CD4-positive, alpha-beta T cell (primary cell): ENCODE measurements at places on chromosomes 7 and 10.

- DNase-seq, result no peak
These were observed 22.4 kb downstream of the FGFBP3 start for GRCh38 chr10:91886954-91887271.

DNA sequence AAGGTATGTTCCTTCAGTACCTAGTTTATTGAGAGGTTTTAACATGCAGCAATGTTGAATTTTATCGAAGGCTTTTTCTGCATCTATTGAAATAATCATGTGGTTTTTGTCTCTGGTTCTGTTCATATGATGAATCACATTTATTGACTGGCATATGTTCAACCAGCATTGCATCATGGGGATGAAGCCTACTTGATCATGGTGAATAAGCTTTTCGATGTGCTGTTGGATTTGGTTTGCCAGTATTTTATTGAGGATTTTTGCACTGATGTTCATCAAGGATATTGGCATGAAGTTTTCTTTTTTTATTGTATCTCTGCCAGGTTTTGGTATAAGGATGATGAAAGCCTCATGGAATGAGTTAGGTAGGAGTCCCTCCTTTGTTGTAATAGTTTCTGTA is 204.0 kb upstream of the GNAI1 start:
- DNase-seq, result no peak

GRCh38 chr7:44338600-44338999 is 13.2 kb upstream of the CAMK2B start:
- DNase-seq, result no peak

DNA sequence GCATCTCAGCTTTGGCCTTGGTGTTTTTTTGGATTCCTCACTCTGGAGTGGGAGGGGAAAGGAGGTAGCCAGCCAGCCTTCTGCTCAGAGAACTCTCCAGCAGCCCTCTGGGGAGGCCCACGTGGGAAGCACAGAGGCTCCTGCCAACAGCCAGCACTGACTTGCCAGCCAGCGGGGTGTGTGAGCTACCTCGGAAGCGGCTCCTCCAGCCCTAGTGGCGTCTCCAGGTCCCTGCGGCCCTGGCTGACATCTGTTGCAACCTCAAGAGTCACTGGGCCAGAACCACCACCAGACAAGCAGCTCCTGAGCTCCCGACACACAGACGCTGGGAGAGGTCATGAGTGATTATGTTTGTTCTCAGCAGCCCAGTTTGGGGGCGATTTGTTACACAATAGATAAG is 180.2 kb upstream of the FZD8 start:
- no peak for DNase-seq

DNA sequence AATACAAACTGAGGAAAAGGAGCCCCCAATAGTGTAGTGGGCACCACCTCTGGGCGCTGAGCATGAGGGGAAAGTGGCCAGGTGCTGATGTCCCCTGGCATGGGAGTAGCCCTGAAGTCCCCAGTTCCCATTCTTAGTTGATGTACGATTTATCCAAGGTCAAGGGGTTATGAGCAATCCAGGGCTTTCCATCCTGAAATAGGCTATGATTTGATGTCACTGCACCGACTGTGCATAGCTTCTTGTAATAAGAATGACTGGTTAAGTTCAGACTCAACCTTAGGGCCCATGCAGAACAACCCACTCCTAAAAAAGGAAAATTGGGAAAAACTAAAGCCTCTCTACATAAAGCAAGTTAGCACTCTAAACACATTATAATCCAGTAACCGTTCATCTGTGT is 4.4 kb downstream of the FRAT1 start:
- no peak for DNase-seq

DNA sequence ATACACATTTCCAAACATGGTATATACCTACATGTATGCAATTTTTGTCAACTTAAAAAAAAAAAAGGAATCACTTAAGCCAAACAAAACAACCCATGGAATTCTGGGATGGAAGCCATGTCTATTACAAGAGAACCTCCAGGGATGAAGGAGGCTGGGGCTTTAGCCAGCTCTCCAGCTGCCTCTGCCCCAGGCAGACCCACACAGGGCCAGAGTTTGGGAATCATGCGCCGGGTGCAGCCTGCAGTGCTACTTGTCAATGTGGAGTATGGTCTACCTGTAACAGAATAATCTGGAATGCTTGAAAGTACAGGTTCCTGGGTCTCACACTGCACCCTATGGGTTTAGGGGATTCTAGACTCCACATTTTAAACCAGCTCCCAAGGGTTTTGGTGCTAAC is 10.8 kb downstream of the ATP6V0E2 start:
- no peak for DNase-seq

GRCh38 chr7:82164813-82165212 is 278.8 kb downstream of the CACNA2D1 start:
- DNase-seq, result no peak

- no peak for DNase-seq
These were observed 477 bp upstream of the FBXW4 start for GRCh38 chr10:101695404-101695890.

DNA sequence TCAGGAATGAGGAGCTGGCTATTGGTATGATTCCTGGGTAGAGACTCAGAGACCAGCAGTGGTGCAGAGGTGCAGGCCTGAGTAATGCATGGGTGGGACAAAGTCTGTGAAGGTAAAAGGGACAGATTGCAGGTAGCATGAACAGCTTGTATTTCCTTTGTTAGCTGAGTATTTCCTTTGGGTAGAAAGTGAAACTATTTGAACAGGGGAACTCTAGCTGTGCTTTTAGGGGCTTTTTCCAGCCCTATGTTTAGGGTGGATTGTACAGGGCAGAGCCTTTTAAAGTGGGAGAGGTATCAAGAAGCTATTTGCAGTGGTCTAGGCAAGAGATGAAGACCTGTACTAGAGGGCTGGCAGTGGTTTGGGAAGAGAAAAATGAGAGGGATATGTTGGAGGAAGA is 739.9 kb downstream of the REEP3 start:
- no peak for DNase-seq

- DNase-seq, result no peak
These were observed 77.8 kb downstream of the BAMBI start for GRCh38 chr10:28754930-28755718.

DNA sequence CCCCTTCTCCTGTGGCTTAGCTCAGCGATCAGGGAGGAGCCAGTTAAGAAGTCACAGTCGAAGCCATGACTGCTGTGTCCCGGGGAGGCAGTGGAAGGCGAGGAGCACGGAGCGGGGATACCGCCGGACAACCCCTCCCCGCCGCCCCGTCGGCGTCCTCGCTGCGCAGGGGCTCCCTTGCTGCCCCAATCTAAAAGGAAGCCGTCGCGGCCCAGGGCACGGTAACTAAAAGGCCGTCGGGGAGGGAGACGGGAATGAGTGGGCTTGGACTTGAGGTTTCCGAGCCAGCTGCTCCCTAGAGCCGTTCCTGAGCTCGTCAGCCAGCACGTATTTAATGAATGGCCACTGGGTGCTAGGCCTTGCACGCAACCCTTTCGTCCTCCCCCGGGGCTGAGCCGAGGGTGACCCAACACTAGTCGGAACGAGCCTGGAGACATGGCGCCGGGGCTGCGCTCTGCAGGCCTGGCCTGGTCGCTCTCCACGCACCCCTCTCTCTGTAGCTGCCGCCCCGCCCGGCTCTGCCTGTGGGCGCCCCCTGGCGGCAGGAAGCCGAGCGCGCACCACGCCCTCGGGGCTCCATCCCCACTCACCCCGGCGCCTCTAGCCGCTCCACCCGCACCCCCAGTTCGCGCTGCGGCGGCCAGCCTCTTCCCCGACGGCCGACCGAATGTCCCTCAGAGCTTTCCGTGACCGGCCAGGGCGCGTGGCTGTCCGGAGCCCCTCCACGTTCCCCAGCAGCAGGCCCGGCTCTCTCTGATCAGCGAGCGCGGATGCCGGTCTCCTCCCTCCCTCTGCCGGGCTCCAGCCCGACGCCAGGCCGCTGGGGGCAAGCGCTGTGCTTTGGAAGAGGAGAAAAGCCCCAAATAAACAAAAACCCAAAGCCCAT is 29.3 kb upstream of the KCNK18 start:
- peak; percentile 46 for DNase-seq

- no peak for DNase-seq
These were observed 246.7 kb upstream of the TPK1 start for GRCh38 chr7:145082366-145083161.

GRCh38 chr7:27189295-27189996 is 4.4 kb upstream of the HOXA11 start:
- DNase-seq, result no peak
